ENCODE measurements at places on chromosomes 4 and X. TPM values are rescaled to one million over a fixed set of nuclear protein-coding genes. Genes with fewer than 3 reads are reported as not detected.

The ZCCHC18 gene
- 5.1 TPM for total RNA-seq

The UGT2A3 gene
- total RNA-seq, result 0.67 TPM

The RASL11B gene
- 9.7 TPM for total RNA-seq

The TLR6 gene
- 0.89 TPM for total RNA-seq

- DNase-seq, result no peak
Measured at GRCh38 chr4:2067446-2068197, 8.5 kb downstream of the NAT8L start.

DNA sequence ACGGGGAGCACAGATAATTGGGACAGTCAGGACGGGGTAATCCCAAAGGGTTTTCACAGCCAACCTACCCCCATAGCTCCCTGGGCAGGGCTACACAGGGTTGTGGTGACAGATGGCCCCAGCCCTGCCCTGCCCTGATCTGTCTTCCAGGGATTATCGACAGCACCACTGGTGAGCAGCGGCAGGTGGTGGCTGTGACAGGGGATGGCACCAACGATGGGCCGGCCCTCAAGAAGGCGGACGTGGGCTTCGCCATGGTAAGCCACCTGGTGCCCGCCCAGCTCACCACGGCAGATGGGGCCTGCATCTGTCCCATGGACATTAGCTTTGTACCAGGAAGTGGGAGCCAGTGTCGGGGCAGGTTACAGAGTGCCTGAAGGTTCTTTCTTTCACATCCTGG lies 39.3 kb downstream of the ATP2B3 start:
- no peak for DNase-seq

DNA sequence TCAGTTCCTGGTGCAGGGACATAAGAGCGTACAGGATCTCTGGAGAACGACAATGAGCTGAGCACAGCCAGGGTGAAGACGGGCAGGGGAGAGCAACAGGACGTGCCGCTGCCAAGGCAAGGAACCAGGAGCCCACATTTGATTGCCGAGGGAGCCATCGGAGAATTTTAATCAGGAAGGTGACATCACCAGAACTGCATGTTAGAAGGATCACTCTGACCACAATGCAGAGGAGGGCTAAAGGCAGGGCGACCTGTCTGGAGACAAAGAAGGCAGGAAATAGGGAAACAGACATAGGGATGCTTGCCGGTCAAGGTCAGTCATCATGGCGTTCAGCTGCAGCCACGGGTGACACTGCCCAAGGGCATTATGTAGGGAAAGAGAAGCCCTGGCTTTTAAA lies 81.4 kb downstream of the RBM47 start:
- no peak for DNase-seq

DNA sequence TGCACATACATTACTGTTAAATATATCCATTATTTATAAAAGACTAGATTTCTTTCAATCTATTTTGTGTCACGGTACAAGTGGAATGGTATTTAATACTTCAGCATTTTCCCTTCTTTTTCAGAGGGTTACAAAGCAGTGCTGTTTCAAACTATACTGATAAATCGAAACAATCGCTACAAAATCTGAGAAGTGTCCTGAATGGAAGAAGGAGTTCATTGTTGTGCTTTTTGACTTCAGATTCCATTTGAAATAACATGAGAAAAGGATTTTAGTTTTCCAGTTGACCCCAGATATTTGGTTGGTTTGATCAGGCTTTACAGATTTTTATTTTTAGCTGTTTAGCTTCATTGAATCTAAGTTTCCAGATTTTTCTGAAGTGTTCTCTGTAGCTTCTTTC lies 292.1 kb upstream of the ANKRD50 start:
- no peak for DNase-seq

- no peak for DNase-seq
Measured at GRCh38 chrX:1455948-1456280, 3.2 kb upstream of the ASMTL start.
